ENCODE measurements at places on chromosomes 3 and 15.

GRCh38 chr3:55623786-55624185, 136.7 kb upstream of the WNT5A start:
- DNase-seq = no peak

- DNase-seq = peak; percentile 43
Observed at GRCh38 chr15:75508840-75509532, 57.5 kb upstream of the SIN3A start.

DNA sequence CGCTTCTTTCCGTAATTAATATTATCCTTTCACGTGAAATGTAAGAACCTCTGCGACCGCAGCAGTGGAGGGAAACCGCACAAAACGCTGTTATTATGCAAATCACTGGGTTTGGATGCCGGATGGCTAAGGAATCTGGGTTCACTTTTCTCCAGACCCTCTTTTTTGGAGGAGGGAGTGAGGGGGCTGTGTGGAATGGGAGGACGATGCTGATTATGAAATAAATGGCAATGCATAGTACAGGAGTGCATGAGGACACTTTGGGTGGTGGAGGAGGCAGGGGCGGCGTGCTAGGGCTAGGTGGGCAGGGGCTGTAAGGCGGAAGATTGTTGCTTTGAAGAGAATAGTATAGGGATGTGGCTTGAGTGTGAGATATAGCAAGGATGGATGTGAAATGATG, 1.8 kb downstream of the CADM2 start:
- DNase-seq = no peak

GRCh38 chr3:49134471-49135265, 1.8 kb upstream of the LAMB2 start:
- DNase-seq = peak; percentile 11

GRCh38 chr3:21328711-21329390, 422.2 kb downstream of the ZNF385D start:
- DNase-seq = no peak

DNA sequence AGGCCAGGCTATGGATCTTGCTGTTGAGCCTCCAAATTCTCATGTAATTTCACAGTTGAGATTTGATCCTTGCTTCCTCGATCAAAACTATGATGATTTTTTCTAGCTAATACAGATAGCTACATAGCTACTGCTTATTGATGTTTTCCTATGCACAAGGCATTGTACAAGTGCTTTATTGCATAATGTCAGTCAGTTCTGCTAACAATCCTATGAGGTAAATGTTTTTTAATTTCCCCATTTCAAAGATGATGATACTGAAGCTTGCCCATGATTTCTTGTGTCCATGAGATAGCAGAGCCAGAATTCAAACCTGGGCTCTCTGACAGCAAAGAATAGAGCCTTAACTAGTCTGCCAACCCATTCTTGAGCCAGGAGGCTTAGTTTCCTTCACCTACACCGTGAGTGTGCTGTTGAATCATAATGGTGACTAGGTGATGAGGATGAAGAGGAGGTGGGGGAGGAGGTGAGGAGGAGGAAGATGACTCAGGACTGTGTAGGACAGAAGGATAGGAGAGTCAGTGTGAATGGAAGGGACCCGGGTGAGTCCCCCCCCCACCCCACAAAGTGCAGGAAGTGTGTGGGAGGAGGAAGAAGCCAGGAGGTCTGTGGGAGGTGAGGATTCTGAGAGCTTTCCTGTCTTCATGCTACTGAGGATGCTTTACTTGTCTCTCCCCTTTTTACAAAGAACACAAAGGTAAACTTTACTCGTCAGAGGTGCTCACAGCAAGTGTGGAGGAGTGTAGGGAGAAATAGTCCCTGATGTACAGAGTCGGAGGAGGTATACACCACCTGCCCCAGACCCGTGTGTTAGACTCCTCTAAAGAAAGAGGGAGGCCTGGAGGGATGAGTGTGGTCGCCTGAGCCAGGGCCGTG, 3.6 kb downstream of the TAGLN3 start:
- DNase-seq = no peak

DNA sequence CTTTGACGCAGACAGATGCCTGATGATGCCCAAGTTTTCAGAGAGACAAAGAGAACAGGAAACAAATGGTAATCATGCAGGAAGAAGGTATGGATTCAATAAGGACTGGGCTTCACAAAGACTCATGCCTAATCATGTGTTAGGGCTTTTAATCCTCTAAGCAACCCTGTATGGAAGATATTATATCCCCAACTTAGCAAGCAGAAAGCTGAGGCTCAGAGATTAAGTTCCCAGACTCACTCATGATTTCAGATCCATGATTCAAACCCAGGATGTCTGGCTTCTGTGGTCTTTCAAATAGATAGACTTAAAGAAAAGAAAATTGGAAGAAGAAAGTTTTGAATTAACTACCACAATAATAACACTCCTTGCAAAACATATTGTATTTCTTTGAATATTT, 4.1 kb upstream of the CLASP2 start:
- DNase-seq = no peak
